ENCODE measurements at places on chromosomes 6 and 20.

DNA sequence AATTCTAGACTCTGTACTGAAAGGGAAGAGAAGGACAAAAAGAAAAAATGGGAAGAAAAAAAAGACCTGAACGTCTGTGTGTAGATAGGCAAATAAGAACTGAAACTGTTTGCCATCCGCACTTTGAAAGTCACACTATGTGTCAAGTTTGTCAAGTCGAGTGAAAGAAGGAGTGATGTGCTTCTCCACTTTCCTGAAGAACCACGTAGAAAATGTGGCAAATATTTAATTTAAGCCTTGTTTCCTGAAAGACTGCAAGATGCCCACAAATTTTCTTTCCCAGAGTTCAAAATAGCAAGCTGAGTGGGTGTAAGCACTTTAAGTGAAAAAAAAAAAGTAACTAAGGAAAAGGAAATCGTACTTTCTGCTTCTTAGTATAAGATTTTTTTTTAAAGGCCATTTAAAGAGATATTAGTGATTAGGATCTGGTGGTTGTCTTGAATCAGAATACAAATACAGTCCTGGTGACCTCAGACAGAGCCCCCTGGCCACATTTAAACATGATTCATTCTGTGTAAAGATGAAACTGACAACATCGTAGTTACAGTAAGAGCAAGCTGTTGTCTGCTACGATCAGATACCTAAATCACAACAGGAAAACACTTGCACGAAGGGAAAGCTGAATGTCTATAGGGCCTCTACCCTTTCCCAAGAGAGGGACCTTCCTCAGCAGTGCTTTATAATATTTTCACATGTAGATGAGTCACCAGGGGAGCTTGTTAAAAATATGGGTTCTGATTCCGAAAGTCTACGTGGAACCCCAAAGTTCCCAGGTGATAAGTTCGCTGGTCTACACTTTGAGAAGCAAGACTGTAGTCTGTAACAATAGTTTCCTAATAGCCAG is 102.3 kb downstream of the HIVEP2 start:
- ATAC-seq = peak; percentile 3

- ATAC-seq = no peak
Observed at GRCh38 chr6:144725736-144726522, 440.8 kb downstream of the UTRN start.

DNA sequence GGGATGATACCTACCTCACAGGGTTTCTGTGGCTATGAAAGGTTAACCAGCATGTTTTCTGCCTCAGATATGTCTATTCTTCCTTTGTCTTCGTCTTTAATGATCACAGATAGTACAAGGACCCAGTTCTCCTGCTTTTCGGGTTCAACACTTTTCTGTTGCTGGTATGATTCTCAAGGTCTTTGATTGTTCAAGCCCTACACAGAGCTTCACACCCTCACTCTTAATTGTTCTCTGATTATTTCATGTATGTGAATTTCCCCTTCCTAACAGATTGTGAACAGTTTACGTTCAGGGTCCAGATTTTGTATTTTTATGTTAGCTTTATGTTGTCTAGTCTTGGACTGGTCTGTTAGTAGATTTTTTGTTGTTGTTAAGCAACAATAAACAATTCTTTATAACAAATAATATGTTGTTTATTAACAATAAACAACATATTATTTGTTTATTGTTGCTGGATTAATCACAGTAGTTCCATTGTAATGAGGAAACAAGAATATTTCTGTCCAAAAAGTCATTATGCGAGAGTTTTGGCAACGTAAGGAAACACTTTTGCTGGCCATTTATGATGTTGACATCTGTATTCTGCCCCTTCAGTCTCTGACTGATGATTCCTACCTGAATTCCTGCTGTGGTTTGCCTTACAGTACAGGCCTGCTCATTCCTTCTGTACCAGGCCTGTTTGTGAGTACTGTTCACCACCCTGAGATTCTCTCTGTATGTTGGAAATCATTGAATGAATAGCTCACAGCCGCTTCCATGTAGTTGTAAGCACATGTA is 27.2 kb upstream of the TULP4 start:
- no peak for ATAC-seq

DNA sequence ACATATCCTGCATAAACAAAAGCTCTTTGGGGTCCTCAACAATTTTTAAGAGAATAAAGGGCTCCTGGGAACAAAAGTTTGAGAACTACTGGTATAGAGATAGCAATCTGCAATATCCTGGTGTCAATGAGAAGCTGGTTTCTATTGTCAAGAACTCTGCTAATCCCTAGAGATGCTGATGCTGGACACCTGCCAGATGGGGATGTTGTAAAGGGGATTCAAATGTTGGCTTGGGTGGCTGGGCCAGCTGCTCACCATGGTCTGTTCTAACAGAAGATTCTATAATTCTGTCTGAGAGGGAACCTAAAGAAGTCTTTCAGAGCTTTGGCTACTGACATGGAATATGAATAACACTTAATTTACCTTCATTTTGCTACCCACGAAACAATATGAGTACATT is 137.8 kb downstream of the BTBD9 start:
- ATAC-seq = no peak

- no peak for ATAC-seq
Observed at GRCh38 chr6:37570482-37571133, 70.9 kb upstream of the CCDC167 start.

DNA sequence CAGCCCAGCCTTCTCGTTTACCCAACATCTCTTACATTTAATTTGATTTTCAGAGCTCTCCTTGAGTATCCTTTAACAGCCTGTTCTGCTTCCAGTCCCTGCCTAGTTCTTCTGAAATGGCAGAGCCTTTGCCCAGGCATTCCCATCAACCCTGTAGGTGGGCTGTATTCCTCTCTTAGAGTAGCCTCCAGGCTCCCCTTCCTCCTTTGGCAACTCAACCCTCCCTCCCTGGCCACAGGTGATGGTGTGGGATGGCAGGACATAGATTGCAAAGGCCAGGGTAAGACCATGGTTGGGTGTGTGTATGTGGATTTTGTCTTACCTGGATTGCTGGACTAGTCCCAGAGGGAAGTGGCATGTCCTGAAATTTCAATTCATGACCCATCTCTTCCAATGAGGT is 125.4 kb downstream of the F13A1 start:
- ATAC-seq = no peak

DNA sequence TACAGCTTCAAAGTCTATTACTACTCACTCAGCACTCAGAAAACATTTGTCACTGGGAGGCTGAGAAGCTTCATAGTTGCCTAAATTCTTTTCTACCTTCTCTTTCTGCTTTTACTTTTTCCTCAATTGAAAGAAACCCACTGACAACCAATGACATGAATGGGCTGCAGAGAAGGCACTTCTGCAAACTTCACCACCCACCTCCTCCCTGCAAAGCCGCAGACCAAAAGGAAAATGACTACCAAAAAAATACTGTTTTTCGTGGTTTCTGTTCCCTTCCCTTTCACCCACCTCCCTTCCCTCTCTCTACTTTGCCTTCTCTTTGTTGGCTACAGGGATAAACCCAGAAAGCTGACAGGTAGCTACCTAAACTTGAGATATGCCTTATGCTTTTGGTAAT is 3.2 kb downstream of the GNAS-AS1 start:
- no peak for ATAC-seq

- ATAC-seq = no peak
Observed at GRCh38 chr6:160293844-160294243, 35.2 kb upstream of the SLC22A2 start.

GRCh38 chr20:5402903-5403531 is 86.3 kb upstream of the PROKR2 start:
- ATAC-seq = peak; percentile 88

DNA sequence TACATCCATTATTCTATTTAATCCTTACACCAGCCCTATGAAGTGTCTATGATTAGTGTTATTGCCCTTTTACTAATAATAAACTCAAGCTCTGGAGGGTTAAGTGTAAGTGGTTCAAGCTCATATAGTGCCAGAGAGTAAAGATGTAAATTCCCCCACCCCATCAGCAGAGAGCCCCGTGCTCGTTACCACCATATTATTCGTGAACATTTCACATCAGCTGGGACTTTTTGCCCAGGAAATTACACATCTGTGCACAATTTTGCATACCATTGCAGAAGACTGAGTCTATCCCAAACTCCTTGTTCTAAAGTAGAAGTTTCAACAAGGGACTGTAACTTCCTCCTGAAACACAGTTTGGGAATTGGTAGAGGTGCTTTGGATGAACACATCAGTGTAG is 220.1 kb downstream of the BCAS1 start:
- ATAC-seq = no peak
